Colonic mucosa (tissue), 4 donors: ENCODE measurements at places on chromosomes 4 and X. TPM values are rescaled to one million over a fixed set of nuclear protein-coding genes. Genes with fewer than 3 reads are reported as not detected.
A peak's percentile ranks its signal among the peaks of the same experiment; 100 is the strongest.

DNA sequence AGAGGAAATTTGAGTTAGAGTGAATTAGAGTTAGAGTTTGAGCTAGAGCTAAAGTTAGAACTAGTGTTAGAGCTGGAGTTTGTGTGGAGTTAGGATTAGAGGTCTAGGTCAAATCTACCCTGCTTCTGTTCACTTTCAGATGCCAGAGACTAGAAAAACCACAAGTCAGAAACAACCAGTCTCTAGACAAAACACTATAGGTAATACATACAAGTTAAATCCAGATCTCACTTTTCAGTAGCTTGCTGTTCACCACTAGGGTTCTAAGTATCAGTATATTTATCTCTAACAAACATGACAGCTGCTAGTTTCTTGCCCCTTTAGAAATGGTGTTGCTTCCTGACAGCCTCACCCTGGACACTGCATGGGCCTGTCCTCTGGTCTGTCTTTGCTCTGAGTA lies 300.7 kb downstream of the ARAP2 start:
- DNase-seq = no peak

GRCh38 chr4:90220459-90220858 lies 93.3 kb downstream of the CCSER1 start:
- DNase-seq = no peak

DNA sequence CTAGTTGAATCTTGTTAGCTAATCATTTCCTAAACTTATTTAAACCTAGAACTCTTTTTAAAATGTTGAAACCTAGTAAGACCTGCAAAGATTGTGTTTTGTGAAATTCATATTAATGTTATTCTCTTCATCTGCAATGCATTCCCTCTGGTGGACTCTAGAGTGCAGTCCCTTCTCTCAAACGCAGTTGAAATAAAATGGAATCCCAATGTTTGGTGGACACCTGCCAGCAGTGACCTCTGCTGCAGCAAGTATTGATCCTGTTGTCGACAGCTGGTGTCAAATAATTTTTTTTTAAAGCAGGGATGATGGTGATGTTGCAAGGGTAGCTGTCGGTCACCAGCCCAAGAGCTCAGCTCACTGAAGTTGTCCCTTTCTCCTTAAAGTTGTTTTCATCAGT lies 492.0 kb downstream of the ZIC3 start:
- DNase-seq = no peak

Gene PABPC1L2A
- total RNA-seq = not detected

GRCh38 chr4:54073271-54073880 lies 9.0 kb upstream of the CHIC2 start:
- DNase-seq = no peak

- DNase-seq = no peak
Measured at GRCh38 chr4:89745708-89746107, 91.3 kb downstream of the SNCA start.

GRCh38 chrX:31449965-31450364 lies 378.1 kb upstream of the FTHL17 start:
- no peak for DNase-seq

Gene ARMCX2
- 11.5 TPM for total RNA-seq

- DNase-seq = no peak
Measured at GRCh38 chr4:27398631-27399310, 538.1 kb downstream of the STIM2 start.

Gene TCEAL3
- 7.8 TPM for total RNA-seq

DNA sequence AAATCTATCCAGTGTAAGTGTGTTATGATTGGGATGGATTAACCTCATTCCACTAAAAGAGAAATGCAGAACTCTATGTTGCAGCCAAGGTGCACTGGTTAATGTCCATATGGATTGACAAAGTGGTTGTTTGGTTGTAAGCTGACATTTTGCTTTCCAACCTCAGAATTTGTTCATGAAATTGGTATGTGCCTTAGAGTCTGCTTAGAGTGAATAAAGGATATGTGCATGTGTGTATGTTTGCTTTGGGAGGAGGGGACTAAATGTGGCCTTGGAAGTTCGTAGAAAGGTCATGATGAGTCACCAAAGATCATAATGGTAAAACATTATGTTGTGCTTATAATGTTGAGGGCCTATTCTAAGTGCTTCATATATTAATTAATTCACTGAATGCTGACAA lies 44.1 kb upstream of the MBNL3 start:
- no peak for DNase-seq

GRCh38 chr4:176217510-176217909 lies 22.1 kb upstream of the SPATA4 start:
- DNase-seq = no peak

GRCh38 chr4:48131736-48132135 lies 2.3 kb downstream of the TXK start:
- DNase-seq = no peak

- DNase-seq = no peak
Measured at GRCh38 chr4:96599752-96600151, 759.9 kb downstream of the PDHA2 start.

- no peak for DNase-seq
Measured at GRCh38 chrX:34509394-34509793, 147.7 kb downstream of the TMEM47 start.

Gene CLDN22
- not detected for total RNA-seq

DNA sequence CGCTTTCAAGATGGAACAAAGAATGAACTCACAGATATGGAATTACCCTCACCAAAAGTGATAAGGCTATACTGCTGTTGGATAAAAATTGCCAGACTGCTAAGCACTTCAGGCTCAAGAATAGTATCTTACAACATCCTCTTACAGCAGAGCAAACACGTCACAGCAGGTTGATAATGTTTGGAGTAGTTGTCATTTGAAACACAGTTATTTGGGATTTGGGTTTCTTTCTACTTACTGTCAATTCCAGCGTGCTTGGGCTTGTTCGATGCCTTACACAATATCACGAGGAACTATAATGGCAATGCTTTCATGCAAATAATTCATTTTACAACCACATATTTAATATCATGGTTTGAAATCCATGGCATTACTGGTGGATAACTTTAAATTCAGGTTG lies 1223.7 kb upstream of the AGA start:
- DNase-seq = no peak

GRCh38 chr4:56286763-56287162 lies 100.5 kb downstream of the AASDH start:
- no peak for DNase-seq

Gene ZFX
- total RNA-seq = 44.4 TPM

Gene ARX
- total RNA-seq = 0.66 TPM

GRCh38 chr4:108337923-108338322 lies 169.2 kb upstream of the LEF1 start:
- DNase-seq = no peak

Gene XAGE1A
- total RNA-seq = not detected

DNA sequence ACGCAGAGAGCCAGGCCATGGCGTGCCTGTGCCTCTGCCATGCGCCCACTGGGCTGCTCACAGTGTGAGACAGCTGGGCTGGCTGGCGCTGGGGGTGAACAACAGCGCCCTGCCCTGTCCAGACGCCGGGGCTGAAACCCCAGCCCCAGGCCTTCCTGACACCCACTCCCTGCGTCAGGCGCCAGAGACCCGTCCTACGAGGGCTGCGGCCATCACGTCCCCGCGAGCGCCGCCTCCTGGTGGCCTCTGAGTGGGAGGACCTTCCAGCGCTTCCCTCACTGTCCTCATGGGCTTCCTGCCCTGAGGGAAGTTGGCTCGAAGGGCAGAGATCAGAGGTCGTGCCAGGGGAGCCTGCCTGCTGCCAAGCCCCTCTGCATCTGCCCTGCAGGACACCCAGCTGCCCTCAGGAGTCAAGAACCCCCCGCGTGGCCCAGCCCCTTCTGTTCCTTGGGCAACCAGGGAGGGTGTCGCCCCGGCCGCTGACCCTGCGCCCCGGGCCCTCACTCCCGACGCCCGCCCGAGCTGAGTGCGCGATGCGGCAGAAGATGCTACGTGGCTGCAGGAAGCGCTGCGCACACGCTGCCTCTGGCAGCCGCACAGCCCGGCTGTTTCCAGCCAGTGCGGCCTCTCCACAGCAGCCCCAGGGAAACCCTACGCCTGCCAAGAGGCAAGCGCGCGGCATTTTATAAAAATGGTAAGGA lies 16.2 kb downstream of the NELFA start:
- DNase-seq = no peak

DNA sequence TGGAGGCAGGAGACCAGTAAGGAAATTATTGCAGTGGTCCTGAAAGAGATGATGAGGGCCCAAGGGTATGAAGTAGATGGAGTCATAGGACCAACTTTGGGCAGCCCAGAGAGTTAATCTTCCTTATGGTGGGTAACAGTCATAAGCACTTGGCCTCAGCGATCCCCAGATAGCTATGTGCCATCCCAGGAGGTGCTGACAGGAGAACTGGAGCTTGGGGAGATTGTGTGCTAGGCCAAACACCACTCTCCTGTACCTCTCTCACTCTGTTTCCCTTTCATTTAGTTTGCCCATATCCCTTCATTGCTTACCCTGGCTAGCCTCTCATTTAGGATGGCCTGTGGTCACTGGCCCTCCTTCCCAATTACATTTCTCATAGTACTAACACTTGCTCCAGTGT lies 60.0 kb downstream of the TMEM164 start:
- no peak for DNase-seq

- DNase-seq = no peak
Measured at GRCh38 chr4:53852343-53852742, 212.1 kb downstream of the CHIC2 start.

GRCh38 chrX:131704136-131704695 lies 160.3 kb downstream of the OR13H1 start:
- DNase-seq = peak; percentile 95

Gene CSN1S1
- total RNA-seq = not detected

Gene KIT
- 10.0 TPM for total RNA-seq

Gene SOWAHB
- total RNA-seq = 25.7 TPM

Gene GPC3
- total RNA-seq = 2.0 TPM

Gene EDA
- 1.9 TPM for total RNA-seq

Gene REELD1
- 0.22 TPM for total RNA-seq

GRCh38 chr4:174408841-174409552 lies 113.3 kb downstream of the HPGD start:
- DNase-seq = peak; percentile 46

DNA sequence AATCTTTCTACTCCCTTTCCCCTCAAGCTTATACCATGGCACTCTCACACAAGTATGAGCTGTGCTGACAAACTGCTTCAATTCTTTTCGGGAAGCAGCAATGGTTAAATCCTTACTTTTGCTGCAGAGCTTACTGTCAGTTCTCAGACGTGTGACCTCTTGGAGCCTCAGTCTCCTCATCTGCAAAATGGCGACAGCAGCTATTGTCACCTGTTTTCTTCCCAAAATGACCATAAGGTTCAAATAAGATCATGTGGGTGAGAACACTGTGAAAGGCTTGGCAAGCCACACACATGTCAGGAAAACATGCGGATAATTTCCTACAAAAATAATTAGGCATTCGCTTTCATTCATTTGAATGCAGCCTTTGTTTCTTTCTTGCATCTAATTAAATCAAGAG lies 36.8 kb upstream of the IRF2 start:
- DNase-seq = no peak

Gene NUDT6
- 8.3 TPM for total RNA-seq

- DNase-seq = no peak
Measured at GRCh38 chrX:24305905-24306304, 8.0 kb downstream of the SUPT20HL2 start.

DNA sequence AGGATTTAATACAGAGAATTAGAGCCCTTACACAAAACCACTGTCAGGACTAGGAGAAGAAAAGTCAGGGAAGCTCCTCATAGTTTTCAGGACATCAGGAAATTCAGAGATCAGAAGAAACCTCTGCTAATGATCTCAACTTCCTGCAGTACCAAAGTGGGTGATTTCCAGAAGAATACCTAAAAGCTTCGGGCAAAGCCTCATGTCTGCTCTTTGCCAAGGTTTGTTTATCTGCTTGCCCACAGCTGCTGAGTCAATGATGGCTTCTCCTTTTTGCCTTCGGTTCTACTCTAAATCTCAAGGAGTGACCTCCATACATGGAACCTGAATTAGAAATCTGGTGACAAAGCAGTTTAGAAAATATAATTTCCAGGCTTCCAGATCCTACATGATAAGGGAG lies 68.4 kb downstream of the USP38 start:
- no peak for DNase-seq

GRCh38 chr4:137343221-137343620 lies 189.1 kb downstream of the PCDH18 start:
- no peak for DNase-seq

Gene FAM149A
- total RNA-seq = 13.8 TPM

DNA sequence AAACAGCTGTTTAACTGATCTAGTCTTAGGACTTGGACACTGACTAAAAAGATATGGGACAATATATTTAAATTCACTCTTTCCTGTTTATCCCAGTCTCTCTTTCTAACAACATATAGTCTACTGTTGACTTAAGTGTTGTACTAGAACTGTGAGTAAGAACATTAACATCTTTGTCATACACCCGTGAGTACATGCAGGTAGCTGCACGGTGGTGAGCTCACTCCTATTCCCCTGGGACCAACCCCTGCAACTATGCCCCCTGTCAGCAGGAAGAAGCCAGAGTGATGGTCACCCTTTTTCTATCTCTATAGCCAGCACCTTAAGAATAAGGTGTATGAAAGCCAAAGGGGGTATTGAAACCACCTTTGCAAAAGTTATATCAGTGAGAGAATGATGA lies 17.6 kb downstream of the TBL1X start:
- no peak for DNase-seq

DNA sequence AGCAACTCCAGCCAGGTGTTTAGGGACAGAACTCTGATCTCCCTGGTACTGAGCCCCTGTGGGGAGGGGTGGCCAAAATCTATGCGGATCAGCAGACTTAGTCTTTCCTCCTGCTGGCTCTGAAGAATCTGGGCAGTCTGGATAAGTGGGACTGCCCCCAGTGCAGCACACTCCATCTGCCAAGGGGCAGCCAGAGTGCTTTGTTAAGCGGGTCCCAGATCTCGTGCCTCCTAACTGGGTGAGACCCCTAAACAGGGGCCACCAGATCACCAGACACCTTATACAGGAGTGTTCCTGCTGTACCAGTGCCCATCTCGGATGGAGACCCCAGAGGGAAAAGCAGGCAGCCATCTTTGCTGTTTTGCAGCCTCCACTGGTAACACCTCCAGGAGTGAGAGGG lies 81.5 kb upstream of the IL13RA2 start:
- DNase-seq = no peak

DNA sequence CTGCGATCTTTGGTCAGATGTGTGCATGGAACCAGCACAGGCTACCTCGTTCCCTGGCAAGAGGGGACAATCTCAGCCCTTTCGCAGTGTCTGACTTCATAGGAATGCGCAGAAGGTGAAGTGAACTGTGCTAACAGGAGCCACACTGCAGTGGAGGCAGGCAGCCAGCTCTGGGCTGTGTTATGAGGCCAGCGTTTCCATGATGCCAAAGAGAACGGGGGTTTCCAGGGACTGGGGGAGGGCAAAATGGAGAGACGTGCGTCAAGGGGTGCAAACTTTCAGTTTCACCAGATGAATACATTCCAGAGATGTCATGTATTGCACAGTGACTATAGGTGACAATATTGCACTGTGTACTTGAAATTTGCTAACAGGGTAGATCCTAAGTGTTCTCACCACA lies 30.4 kb downstream of the CLDN34 start:
- DNase-seq = no peak

GRCh38 chr4:123870216-123870876 lies 473.8 kb downstream of the SPRY1 start:
- DNase-seq = no peak

GRCh38 chrX:8879750-8880149 lies 78.6 kb upstream of the FAM9A start:
- peak; percentile 40 for DNase-seq
